ENCODE measurements at places on chromosomes 11 and 22.

DNA sequence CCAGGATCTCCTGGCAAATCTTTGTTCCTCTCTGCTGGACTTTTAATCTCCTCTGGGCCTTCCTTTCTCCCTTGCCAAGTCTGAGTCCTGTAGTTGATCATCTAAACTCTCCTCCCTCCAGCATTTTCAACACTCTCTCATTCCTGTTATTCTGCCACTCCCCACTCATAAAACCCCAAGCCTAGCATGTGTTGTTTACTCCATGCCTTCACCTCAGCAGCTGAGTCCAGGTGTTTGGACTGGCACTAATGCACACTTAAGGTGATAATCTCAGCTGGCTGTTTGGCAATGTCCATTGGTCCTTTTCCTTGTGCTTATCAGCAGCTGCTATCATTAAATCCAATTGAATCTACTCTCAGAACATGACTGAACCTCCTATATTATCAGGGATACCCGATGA, 876.8 kb upstream of the TENM4 start:
- no peak for DNase-seq

GRCh38 chr11:36192425-36193289, 96.6 kb downstream of the COMMD9 start:
- DNase-seq, result no peak

DNA sequence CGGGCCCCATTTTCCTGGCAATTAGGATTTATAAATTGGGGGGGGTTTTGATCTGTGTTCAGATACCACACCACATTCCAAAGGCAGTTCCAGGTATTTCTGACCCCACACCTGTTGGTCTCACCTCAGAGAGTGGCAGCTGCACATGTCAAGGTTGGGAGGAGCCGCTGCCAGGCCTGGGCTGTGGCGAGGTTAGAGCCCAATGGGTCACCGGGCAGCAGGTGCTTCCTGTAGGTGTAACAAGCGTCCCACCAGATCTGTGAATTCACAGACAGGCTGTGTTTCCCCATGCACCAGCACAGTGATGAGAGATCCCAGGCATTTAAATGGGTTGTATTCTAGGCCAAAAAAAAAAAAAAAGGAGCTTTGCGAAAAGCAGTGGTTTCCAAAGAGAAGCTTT, 58.6 kb downstream of the CABIN1 start:
- DNase-seq, result no peak

DNA sequence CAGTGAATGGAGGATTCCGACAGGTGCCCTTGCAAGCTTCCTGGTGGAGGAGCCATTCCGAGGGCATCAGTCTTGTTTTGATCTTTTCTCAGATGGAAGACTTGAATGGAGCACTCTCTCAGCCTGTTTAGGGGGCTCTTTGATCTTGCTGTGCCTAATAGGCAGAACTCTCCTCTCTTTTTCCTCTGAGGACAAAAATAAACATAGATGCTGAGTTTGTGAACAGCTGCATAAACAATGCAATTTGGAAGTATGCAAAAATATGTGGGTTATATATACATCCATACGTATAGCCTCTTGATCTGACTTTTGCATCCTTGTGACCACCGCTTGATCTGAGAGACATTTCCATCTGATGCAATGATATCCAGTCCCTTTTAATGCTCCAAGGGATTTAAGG, 29.1 kb downstream of the BARX2 start:
- no peak for DNase-seq

DNA sequence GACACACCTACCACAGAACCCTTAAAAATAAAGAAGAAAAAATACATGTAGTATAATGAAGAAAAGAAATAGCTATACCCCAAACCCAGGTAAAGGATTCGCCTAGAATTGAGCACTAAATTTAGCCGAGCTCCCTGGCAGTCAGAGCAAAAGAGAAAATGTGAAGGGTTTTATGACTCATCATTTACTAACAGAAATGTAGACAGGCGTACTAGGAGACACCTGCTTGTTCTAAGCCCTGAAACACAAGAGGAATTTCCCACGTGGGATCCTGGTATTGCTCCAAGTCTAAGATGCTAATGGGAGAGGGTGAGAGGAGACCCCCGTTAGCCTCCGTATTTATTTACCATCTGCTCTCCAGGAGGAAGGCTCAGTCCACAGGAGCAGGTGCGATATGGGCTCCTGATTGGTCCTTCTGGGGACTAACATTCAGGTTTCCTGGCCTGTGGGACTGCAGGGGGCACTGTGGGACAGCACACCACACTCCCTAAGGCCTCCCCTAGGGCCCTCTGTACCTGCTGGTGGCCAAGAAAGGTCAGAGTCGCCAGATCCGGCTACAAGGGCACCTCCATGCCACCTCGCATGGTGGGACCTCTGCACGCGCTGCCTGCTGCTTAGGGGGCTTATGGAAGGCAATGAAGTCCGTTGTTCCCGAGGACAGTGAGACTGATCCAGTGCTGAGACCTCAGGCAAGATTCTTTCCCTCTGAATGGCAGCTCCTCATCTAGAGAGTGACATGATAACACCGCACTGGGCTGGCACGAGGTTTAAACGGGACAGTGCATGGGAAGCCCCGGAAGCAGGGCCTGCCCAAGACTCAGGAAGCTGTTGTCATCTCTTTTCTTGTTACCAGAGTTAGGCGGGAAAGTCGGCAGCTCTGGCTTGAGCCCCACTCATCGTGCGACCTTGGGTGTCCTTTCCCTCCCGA, 25.8 kb downstream of the KCNC1 start:
- DNase-seq, result no peak

GRCh38 chr11:95483339-95483738, 252.3 kb upstream of the SESN3 start:
- DNase-seq, result no peak

Measured in CD4-positive, alpha-beta memory T cell (primary cell).